Left lobe of liver (tissue), 2 donors: ENCODE measurements at places on chromosomes 6 and 20. TPM values are rescaled to one million over a fixed set of nuclear protein-coding genes. Genes with fewer than 3 reads are reported as not detected.

- DNase-seq = no peak
These were observed 779.9 kb upstream of the MAP3K7 start for GRCh38 chr6:91366781-91367180.

GRCh38 chr20:34627458-34627857, 49.4 kb downstream of the PIGU start:
- DNase-seq = no peak

DNA sequence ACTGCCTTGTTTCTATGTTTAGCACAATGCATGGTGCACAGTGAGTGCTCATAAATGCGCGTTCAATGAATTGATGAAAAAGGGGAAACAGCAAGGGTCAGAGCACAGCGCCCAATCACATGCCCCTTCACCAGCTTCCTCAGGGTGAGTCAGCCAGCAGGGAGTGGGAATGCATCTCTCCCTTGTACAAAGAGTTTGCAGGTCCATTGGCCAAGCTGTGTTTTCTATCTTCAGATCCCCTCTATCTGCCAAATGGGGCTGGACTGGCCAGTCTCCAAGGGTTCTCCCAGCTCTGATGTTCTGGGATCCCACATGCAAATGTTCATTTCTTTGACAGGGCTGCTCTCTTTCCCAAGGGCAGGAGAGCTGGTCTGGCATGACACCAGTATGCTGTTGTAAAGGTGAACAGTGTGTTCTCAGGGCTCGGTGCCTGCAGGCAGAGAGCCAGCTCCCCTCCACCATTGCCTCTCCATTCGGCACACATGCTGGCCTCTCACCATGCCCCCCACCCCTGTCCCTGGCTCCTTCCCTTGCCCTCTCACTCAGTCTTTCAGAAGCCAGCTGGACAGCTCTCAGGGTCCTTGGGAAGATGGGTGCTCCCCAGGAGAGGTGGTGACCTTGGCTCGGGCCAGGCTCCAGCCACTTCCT, 25.0 kb downstream of the ANGPT4 start:
- DNase-seq = no peak

DNA sequence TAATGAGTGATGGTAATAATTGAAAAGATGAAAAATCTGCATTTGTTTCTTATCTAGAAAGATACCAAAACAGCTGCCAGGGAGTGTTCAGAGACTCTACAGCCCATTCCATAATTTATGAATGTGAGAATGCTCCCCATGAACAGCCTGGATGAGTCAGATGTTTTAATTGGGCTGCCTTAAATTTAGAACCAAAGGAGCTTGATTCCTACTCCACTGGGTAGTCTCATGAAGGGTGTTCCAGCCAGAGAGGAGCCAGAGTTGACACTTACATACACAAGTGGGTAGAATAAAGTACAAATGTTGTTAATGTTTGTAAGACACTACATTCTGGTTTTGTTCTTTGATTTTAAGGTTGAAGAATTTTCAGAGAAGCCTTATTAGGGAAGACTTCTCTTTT, 158.7 kb upstream of the PRND start:
- no peak for DNase-seq

- no peak for DNase-seq
These were observed 11.9 kb upstream of the RBM38 start for GRCh38 chr20:57379263-57379647.

DNA sequence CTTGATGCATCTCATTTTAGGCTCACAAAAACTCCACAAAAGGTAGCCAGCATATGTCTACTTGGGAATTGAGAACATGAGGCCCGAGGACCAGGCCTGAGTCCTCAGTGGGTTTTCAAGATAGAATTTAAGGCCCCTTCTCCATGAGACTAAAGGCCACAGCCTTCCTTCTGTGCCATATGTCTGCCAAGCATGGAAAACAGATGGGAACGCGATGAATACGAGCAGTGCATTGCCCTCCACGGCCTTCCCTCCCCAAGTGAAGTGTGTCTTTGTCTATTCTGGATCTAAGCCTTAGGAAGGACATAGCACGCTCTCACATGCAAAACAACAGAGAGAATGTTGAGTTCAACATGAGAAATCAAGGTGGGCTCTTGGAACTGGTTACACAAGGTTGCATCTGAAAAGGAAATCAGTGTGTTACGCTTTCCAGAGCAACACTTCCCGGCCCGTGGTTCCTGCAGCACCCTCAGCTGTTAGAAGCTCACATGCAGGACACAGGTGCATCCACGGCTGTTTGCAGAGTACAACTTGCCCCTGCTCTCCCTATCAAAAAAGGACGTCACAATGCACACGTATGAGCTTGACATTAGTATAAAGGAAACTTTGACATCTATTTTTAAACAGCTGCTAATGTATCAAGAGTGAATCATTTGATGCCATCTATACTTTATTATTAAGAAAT, 229.9 kb downstream of the NRN1 start:
- DNase-seq = no peak

- no peak for DNase-seq
These were observed 460.4 kb downstream of the PRKN start for GRCh38 chr6:162267126-162267525.

- DNase-seq = peak; percentile 66
These were observed 129.4 kb upstream of the RIN2 start for GRCh38 chr20:19628570-19629134.

- DNase-seq = no peak
These were observed 56.4 kb downstream of the SLC35A1 start for GRCh38 chr6:87529221-87529620.

- DNase-seq = no peak
These were observed 74.8 kb upstream of the SHLD1 start for GRCh38 chr20:5675103-5676091.

- no peak for DNase-seq
These were observed 105.9 kb downstream of the ADTRP start for GRCh38 chr6:11672669-11673068.

- no peak for DNase-seq
These were observed 8.1 kb upstream of the METTL24 start for GRCh38 chr6:110366256-110366655.

GRCh38 chr6:56356426-56356825, 109.0 kb upstream of the COL21A1 start:
- DNase-seq = no peak

DNA sequence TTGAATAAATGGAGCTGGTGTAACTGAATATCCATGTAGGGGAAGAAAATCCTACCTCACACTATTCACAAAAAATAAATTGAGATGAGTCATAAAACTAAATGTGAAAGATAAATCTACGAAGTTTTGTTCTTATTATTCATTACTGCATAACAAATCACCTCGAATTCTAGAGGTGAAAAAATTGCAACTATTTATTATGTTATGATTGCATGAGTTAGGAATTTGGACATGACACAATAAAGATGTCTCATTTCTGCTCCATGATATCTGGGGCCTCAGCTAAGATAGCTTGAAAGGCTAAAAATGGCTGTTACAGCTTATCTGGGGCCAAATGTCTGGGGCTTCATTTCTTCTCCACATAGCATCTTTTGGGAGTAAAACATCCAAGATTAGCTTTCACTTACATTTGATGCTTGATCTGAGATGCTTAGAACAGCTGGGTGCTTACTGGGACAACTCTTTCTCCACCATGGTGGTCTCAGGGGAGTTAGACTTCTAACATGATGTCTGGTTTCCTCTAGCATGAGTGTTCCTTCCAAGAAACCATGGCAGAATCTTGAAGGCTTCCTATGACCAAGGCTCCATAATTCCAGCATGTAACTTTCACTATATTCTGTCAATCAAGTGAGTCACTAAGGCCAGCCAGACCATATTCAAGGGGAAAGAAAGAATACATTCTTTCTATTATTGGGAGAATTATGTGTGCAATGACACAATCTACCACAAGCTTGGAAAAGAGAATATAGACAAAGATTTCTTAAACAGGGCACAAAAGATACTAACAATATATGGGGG, 30.1 kb downstream of the OR2B6 start:
- DNase-seq = no peak

Gene SLA2
- total RNA-seq = 0.30 TPM

Gene FLRT3
- total RNA-seq = 7.9 TPM

Gene BMP2
- total RNA-seq = 2.1 TPM

Gene DDAH2
- total RNA-seq = 22.2 TPM

Gene AGER
- total RNA-seq = 6.0 TPM

Gene SNAI1
- total RNA-seq = 0.75 TPM

Gene C20orf96
- 2.0 TPM for total RNA-seq

Gene PFDN6
- total RNA-seq = 19.2 TPM
